ENCODE measurements at places on chromosomes 5 and 9. TPM values are rescaled to one million over a fixed set of nuclear protein-coding genes. Genes with fewer than 3 reads are reported as not detected.
A peak's percentile ranks its signal among the peaks of the same experiment; 100 is the strongest.

Gene DOLPP1
- 16.5 TPM for total RNA-seq

Gene PFN3
- total RNA-seq, result not detected

Gene ST6GALNAC6
- 31.8 TPM for total RNA-seq

Gene ELOVL7
- 8.7 TPM for total RNA-seq

GRCh38 chr5:72355706-72356299, 35.6 kb downstream of the PTCD2 start:
- DNase-seq, result peak; percentile 28

DNA sequence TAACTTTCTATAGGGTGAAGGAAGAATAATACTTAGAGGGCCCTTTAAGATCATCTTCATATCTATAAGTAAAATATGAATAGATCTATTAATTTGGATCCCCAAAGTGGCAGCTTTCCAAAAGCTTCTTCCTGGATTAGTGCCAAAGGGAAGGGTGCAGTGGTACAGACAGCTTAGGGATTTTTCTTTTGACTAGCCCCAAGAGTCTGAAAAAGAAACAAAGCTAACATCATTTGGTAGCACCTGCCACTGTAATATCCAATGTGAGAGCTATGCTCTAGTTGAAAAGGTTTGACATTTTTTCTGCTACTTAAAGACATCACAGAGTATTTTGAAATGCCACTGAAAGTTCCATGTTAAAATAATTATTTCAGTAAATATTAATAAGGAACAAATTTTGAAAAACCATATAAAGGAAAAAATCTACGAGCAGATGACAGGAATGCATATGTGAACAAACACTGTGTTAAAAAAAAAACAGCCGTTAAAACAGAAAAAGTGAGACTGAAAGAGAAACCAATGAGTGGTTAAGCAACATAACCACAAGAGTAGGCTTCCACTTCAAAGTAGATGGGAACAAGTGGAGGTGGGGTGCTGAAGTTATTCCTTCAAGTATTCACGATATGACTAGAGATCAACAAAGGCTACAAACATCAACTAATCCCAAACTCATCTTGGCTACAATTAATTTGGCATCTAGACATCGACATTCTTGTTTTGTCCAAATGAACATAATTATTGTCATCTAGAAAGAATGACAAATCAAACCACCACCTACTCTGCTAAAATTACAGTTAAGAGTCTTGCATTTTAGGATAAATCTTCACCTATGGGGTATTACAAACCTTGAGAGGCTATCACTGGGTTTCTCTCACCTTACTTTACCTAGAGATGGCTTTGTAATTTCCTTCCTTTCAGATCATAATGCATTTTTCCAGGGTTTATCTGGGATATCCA, 137.5 kb downstream of the CPLANE1 start:
- no peak for DNase-seq

GRCh38 chr5:167923396-167923795, 368.0 kb upstream of the WWC1 start:
- no peak for DNase-seq

GRCh38 chr5:43042176-43042625, 2.1 kb upstream of the ANXA2R start:
- no peak for DNase-seq

GRCh38 chr9:130193531-130194377, 21.6 kb downstream of the NCS1 start:
- DNase-seq, result peak; percentile 55

GRCh38 chr5:55344392-55344992, 36.7 kb downstream of the MTREX start:
- DNase-seq, result peak; percentile 9

GRCh38 chr5:138391859-138392386, 39.4 kb downstream of the KDM3B start:
- DNase-seq, result peak; percentile 44

DNA sequence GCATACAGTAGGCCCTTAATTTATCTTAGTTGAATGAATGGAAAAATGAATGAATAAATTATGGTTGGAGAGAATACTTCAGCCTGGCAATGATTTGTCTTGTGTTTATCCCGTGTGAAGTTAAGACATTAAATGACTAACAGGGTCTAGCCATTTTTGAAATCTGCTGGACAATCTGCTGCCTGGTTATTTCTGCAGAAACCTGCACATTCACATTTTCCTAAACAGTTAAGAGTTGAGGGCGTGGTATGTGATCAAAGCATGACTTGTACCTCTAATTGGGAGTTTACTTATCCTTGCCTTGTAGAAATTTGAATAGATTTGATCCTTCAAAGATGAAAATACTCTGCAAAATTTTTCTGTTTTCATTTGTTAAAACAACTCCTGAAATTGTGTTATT, 34.6 kb upstream of the NDFIP1 start:
- no peak for DNase-seq

DNA sequence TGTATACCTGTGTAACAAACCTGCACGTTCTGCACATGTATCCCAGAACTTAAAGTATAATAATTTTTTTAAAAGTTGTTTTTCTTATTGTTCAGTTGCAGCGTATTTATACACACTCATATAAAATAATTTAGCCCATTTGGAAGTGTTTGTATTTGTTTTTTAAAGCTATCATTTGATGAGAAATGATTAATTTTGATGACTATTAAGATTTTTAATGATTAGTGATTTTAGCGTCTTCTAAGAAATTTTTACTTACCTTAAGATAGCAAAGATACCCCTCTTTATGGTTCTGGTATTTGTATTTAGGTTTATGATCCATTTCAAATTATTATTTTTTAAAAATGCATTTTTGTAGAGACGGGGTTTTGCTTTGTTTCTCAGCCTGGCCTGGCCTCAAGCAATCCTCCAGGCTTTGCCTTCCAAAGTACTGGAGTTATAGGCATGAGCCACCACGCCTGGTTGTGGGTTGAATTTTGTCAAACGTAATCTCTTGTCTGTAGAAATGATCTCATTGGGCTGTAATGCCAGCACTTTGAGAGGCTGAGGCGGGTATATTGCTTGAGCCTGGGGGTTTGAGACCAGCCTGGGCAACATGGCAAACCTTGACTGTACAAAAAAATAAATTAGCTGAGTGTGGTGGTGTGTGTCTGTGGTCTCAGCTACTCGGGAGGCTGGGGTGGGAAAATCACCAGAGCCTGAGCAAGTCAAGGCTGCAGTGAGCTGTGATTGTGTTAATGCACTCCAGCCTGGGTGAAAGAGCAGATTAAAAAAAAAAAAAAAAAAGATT, 26.9 kb downstream of the CSNK1G3 start:
- DNase-seq, result no peak

Data from occipital lobe (tissue), 3 donors.